ENCODE measurements at places on chromosomes 6 and 20.

DNA sequence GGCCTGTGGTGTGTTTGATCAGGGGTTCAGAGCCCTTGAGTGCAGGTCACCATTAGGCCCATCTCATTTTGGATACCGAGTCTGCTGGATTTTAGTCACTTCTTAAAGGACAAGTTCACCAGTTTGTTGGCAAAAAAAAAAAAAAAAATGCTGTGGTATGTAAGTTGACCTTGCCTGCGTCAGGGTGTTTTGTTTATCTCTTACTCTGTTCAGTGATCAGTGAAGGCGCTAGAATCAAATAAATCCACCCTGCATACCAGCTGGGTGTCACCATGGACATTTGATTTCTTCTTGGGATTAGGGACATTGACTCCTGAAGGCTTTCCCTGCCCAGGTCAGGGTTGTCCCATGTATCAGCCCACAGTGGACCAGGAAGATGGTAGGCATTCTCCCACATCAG lies 6.7 kb downstream of the SMOC2 start:
- no peak for DNase-seq

- DNase-seq, result peak; percentile 98
These were observed 21.6 kb downstream of the MOCS3 start for GRCh38 chr20:50980071-50980681.

DNA sequence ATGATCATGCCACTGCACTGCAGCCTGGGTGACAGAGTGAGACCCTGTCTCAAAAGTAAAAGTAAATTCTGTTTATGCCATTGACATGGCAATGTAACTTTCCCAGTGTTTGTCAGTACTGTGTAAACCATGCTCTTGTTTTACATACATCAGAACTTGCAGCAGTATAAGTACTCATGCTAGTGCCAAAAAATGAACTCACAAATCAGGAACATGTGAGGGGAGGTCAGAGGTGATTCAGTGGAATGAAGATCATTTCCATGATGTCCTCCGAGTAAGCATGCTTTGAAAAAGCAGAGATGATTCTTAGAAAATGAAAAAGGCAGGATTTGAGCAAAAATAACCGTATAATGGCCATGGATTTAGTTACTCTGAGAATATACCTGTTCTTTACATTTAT lies 81.9 kb downstream of the ANKS1A start:
- DNase-seq, result no peak

DNA sequence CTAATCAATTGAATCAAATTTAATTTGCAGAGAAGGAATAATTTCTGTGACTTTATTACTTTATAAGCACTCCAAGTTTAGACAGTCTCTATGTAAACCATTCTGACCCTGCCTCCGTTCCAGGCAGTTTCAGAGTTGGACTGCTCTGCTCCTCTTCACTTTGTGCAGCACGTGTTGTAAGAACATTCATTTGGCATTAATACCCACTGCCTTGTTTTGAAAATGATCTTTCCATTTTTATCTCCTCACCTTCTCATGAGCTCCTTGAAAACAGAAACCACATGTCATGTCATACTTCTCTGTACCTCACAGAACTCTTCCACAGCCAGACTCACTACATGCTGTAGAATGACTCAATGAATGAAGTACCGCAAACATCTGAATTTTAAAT lies 25.5 kb downstream of the SLC22A1 start:
- DNase-seq, result no peak

DNA sequence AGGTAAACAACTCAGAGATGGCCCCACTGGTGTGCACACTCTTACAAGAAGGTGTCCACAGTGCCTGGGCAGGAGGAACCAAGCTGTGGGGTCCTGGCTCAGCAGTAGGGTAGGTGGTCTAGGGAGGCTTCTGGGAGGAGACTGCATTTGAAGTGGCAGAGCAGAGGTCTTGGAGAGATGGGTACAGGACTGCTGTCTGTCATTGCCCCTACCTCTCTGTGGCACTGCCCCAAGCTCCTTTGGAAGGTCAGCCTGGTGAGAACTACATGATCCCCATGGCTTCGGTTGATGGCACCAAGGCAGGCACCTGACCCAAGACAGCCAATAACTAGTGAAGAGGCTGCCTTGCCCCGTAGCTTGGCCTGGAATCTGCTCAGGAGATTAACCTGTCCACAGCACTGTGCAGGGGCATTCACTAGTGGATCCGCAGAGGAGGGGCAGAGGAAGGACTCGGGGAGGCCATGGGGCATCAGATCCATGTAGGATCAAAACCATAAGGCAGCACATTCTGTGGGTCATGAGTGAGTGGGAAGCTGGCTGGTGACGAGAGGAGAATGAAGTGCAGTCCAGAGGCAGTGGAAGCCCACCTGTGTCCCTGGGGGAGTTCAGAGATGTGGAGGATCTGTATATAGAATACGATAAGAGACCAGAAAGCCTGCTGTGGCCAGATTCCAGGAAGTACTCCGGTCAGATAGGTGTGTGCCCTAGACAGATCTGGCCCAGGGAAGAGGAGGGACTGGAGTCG lies 162.0 kb downstream of the GRM4 start:
- DNase-seq, result no peak

DNA sequence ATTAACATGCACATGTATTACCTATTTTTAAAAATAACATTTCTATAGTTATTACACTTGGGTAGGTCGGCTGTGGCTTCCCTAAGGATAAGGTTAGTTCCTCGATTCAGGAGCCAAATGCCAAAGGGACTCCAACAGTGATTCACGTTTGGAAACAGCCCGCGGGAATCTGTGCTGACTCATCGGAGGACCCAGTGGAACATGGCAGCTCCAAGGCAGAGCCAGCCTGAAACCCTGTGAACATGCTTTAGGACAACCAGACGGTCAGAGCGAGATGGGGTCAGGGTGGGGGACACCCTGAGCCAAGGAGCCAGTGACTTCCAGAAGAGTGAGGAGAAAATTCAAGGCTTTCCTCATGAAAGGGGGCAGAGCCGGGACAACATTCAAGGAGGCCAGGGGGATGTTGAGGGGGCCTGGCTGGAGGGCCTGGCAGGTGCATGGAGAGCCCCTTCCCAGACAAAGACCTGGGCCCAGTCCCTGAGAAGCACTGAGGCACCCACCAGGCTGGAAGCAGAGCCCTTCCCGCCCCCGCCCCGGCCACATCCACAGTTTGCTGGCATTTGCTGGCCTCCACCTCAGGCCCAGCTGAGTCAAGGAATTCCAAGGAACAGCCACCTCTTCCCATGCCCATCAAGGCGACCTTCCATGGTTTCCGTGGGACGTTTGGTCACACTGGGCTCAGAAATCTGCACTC lies 133.2 kb downstream of the SNX5 start:
- peak; percentile 51 for DNase-seq

DNA sequence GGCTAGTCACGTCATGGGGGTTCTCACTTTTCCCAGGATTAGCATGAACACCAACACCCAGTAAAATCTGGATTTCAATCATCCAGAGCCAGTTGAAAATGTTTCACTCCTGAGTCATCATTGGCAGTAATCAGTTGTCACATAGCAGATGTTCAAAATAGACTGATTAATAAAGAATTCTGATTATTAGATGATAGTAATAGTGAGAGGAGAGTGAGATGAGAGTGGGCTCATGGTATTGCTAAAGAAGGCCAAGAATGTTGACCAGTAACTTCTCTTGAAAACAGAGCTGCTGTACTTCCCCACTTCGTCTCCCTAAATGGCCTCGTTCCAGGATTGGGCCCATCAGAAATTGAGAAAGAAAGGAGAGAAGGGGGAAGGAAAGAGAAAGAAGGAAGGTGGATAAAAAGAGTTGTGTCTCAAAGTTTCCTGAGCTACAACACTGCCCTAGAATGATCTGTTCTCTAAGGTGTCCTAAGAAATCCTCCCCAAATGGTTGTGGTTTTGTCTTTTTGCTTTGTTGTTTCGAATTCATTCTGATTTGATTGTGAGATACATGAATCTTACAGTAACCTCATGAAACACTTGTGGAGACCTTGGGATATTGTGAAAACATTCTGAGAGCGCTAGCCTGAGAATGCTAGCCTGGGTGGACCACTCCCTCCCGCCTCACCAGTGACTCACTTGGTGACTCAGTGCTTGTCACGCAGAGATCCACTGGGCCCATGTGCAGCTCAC lies 502.2 kb upstream of the JARID2 start:
- peak; percentile 99 for DNase-seq

DNA sequence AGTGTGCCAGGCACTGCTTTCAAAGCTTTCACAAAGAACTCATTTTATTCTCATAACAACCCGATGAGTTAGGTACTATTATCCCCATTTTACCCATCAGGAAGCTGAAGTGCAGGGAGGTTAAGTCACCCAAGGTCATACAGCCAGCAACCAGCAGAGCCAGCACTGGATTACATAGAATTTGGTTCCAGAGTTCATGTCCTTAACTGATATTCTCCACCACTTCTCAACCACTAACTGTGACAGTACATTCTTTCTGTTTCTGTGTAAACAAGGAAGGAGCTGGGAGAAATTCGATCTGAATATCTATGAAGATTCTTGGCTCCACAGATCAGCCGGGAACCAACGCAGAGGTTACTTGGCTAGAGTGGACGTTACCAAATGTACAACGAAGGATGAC lies 98.0 kb downstream of the KIF16B start:
- peak; percentile 42 for DNase-seq

- no peak for DNase-seq
These were observed 115.2 kb upstream of the NXT1 start for GRCh38 chr20:23235173-23236027.

DNA sequence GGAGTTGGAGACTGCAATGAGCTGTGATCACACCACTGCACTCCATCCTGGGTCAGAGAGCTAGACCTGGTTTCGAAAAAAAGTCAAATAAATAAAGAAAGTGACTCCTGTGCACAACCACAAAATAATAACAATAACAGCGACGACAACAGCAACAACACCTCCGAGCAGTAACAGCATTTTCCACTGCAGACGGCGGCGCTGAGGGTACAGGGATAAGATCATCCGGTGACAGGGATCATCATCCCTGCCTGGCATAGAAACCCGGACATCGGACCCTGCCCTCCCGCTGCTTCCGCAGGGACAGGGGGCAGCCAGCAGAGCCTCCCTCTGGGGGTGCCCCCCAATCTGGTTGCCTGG lies 11.5 kb downstream of the SRXN1 start:
- no peak for DNase-seq

- DNase-seq, result no peak
These were observed 208.9 kb downstream of the IBTK start for GRCh38 chr6:82038631-82039030.

All from skeletal muscle cell (primary cell).